Sigmoid colon (tissue), 7 donors: ENCODE measurements at places on chromosomes 4 and X.

GRCh38 chrX:40971736-40972135 lies 113.5 kb upstream of the USP9X start:
- DNase-seq: no peak

DNA sequence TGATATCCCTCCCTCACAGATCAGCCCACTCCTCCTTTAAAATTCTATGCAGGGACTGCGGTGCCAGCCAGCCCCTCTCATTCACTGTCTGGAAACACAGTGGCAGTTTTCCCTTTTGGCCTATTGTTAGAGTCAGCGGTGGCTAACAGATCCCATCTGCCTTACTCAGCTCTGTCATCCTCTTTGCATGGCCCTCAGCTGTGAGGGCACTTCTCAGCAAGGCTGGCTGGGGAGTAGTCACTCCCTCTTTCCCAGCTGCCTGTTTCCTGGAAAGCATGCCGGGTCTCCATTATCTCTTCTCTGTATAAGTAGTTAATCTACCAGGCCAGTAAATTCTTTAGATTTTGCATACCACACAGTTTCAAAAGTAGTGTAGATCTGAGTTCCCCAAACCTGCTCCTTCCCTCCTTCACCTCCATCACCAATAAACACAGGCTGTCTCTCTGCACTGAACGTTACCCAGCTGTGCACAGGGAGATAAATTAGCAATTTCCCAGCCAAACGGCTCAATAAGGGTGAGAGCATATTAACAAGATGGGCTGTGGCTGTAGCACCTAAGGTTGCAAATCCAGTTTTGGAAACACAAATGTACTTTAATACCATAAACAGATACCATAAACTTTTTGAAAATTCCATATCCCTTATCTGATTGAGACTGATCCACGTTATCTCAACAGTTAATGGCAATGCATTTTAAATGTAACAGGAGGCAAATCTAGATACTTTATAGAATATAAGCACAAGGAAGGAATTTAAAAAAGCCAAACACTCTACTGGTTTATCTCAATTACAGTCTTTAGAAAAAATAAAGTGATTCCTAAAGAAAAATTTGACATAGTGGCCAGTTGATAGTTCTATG lies 229.3 kb downstream of the ANKRD50 start:
- no peak for DNase-seq

- DNase-seq: no peak
Measured at GRCh38 chrX:112696481-112696880, 16.7 kb upstream of the LHFPL1 start.

GRCh38 chr4:95304898-95305297 lies 243.9 kb downstream of the UNC5C start:
- no peak for DNase-seq
